Activated T-helper 1 cell treated with anti-CD3 and anti-CD28 coated beads, Interleukin-12 subunit alpha, Interleukin-12 subunit beta, Interleukin-2, Interleukin-4 antibody, amounts not matched to agents 30 ng/mL and 10 ng/mL and 1 ng/mL, durations not matched to agents 14 hours and 24 hours and 36 hours (primary cell): ENCODE measurements at places on chromosomes 7 and 10.
A peak's percentile ranks its signal among the peaks of the same experiment; 100 is the strongest.

GRCh38 chr10:68553138-68553537 is 7.0 kb upstream of the TET1 start:
- no peak for DNase-seq

- peak; percentile 47 for DNase-seq
Measured at GRCh38 chr10:43304687-43305333, 37.9 kb upstream of the RASGEF1A start.

DNA sequence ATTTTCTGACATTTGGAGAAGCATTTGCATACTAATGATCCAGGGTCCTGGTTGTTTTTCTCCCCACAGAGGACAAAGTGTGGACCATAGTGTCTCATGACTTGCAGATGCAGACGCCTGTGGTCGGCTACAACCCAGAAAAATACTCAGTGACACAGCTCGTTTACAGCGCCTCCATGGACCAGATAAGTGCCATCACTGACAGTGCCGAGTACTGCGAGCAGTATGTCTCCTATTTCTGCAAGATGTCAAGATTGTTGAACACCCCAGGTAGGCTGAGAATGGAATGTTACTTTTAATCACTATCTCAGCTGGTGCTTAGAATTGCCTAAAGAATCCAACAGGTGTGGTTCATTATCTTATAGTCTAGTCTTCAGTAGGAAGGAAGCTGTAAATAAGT is 951.5 kb upstream of the C7orf33 start:
- no peak for DNase-seq

DNA sequence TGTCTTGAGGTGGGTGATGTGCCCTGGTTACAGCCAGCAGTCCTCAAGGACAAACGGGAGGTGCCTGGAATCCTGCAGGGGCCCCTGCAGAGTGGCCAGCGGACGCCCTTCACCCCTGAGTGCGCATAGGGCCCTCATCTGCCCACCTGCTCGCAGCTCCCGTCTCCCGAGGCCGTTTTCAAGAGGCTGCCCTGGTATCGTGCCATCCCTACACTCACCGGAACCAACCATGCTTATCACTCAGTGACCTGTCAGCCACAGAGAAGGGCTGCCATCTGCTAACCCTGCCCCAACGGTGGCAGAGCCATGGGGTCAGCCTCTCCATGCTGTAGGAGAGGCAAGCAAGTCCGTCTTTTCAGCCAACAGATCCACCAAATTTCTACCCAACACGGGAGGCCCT is 122.0 kb downstream of the FAM53B start:
- no peak for DNase-seq

- no peak for DNase-seq
Measured at GRCh38 chr7:6248581-6248980, 23.8 kb downstream of the CYTH3 start.

- no peak for DNase-seq
Measured at GRCh38 chr10:84990713-84991112, 662.3 kb downstream of the CCSER2 start.

GRCh38 chr10:70054902-70055301 is 2.3 kb downstream of the MACROH2A2 start:
- no peak for DNase-seq

DNA sequence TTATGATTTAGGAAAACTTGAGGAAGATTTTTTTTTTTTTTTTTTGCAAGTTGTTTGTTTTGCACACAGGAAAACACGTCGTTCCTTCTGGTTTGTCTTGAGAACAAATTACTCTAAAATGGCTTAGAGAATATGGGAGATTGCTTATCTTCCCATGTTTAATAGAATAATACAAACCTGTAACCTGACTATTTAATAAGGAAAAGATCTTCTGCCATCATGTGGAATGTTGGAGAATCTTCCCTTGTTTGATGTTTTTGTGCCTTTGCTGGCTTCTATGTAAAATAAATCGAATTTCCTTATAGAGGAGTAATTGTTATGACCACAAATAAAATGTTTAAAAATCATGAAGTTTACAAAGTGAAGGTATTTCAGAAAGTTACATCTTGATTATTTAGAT is 818.8 kb downstream of the GATA3 start:
- DNase-seq = no peak

DNA sequence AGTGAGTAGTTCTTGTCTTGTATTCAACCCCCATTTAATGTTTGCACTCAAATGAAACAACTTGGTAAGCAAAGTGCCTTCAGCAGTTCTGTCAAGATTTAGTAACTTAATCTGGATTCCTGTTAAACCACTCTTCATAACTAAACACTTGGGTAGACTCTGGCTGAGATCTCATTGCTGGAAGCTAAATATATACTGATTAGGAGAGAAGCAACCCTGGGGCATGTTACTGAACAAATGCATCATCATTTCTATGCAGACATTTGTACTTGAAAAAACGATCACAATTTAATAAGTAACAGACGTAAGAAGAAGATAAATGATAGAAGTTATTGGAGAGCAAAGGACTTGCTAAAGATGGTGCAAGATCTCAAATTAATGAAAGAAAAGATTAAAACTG is 308.4 kb upstream of the POM121L12 start:
- no peak for DNase-seq

DNA sequence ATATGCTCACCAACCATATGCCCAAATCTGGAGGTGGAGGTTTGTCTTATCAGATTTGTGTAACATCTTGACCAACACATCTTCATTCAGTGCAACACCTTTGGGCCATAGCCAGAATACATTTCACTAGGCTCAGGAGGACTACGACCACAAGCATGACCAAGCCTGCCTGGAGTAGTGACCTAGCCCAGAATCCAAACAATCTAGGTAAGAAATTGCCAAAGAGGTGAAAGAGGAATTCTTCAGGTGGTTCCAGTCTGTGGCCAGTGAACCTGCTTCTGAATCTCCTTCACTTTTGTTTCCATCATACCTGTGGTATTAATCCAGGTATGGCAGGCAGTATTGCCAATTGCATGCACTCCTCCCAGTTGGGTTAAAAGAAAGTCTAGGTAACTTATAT is 112.8 kb upstream of the RAB18 start:
- DNase-seq = no peak

GRCh38 chr7:69619635-69620034 is 21.4 kb downstream of the AUTS2 start:
- DNase-seq = no peak

GRCh38 chr10:11742009-11742778 is at the start of gene ECHDC3:
Gene ECHDC3, plus strand, starts transcription at chr10:11742382. Its CDS starts 195 bp downstream, at chr10:11742577.
- no peak for DNase-seq

GRCh38 chr10:119120413-119120867 is 16.5 kb downstream of the DENND10 start:
- no peak for DNase-seq

DNA sequence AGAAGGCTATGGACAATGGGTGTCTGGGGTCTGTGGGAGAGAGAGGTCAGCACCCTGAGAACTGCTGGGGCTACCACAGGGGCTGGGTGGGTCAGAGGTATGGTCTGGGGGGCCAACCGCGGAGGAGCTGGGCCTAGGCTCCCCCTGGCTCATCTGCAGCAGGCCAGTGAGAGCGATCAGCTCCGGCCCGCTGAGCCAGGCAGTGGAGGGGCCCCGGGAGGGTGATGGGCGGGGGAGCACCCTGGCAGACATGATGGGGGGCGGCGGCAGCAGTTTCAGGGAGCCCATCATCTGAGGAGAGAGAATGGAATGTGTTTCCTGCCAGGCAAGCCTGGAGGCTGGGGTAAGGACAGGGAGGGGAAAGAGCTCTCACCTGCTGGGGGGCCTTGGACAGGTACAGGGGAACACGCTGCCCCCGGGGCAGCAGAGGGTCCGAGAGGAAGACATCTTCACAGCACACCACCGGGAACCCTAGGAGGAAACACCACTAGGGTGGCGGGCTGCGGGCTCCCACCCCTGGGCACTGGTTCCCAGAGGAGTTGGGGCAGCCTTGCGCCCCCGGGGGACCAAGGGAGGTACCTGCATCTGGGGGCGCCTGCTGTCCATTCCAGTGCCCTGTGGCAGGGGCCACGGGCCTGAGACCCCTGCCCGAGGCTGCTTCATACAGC is 1.3 kb downstream of the SAP25 start:
- no peak for DNase-seq

GRCh38 chr7:106430103-106430502 is 145.3 kb upstream of the NAMPT start:
- no peak for DNase-seq

DNA sequence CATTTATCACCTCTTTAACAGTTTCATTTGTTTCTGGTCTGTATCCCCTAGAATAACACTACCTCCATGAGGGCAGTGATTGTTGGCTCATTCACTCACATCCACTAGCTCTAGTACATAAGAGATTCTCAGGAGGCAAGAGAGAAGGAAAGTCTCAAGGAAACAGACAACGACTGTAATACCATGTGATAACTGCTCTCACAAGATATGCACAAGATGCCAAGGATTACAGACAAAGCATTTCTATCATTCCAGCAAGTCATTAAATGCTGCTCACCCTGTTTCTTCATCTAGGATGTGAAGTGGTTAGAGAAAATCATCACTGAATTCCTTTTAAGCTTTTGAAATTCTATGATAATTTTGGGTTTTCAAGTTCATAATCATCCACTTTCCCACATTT is 115.3 kb downstream of the HIBADH start:
- no peak for DNase-seq

GRCh38 chr7:143363016-143363937 is 764 bp upstream of the FAM131B start:
- no peak for DNase-seq

DNA sequence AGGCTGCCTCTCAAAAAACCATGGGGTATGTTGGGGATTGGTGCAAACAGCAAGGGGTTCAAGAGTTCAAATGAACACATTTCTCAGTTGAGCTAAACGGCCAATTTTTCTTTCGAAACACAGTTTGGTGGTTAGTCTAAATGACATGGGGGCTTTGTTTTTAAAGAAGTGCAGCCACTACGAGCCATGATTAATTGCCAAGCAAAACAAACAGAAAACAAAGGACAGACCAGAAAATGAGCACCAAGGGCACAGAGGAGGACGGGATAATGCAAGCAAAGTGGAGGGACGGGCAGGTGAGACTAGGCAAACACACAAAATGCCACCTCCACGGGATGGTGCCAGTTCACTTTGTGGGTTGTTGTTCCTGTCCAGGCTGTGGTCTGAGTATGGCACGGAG is 64.5 kb upstream of the PDLIM1 start:
- no peak for DNase-seq

DNA sequence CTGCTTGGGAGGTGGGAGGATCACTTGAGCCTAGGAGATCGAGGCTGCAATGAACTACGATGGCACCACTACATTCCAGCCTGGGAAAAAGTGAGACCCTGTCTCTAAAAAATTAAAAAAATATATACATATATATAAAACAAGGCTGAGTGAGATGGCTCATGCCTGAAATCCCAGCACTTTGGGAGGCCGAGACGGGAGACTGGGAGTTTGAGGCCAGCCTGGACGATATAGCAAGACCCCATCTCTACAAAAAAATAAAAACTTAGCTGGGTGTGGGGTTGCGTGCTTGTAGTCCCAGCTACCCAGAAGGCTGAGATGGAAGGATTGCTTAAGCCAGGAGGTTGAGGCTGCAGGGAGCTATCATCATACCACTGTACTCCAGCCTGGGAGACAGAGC is 87.6 kb downstream of the CARD11 start:
- DNase-seq = no peak

GRCh38 chr10:116311016-116311415 is 13.2 kb upstream of the CCDC172 start:
- DNase-seq = no peak

GRCh38 chr10:11560076-11560709 is 51.3 kb downstream of the USP6NL start:
- DNase-seq = no peak

DNA sequence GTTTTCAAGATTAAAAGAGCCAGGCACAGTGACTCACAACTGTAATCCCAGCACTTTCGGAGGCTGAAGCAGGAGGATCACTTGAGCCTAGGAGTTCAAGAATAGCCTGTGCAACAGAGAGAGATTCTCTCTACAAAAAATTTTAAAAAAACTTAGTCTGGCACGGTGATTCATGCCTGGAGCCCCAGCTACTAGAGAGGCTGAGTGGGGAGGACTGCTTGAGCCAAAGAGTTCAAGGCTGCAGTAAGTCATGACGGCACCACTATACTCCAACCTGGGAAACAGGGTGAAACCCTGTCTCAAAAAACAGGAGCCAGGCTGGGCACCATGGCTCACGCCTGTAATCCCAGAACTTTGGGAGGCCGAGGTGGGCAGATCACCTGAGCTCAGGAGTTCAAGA is 86.6 kb upstream of the KCTD7 start:
- no peak for DNase-seq

GRCh38 chr10:110221721-110222261 is 14.4 kb downstream of the MXI1 start:
- DNase-seq = peak; percentile 78

DNA sequence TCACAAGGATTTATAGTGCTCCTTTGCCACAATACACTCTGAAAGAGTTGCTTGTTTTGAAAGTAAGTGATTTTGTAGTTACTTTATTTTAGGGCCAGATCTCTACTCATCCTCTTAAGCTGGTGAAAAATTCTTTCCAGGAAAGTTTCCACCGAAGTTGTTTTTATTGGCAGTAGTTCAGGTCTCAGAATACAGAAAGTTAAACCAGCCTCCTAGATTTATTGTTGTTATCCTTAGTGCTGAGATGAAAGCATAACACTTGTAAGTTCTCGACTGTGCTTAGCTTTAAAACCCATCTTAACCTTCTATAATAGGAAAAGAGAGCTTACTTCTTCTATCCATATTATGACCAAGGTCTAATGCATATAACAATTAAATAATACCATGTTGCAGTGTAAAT is 5.5 kb downstream of the AP3M1 start:
- DNase-seq = no peak

- DNase-seq = no peak
Measured at GRCh38 chr10:98556061-98556460, 109.3 kb upstream of the HPS1 start.

DNA sequence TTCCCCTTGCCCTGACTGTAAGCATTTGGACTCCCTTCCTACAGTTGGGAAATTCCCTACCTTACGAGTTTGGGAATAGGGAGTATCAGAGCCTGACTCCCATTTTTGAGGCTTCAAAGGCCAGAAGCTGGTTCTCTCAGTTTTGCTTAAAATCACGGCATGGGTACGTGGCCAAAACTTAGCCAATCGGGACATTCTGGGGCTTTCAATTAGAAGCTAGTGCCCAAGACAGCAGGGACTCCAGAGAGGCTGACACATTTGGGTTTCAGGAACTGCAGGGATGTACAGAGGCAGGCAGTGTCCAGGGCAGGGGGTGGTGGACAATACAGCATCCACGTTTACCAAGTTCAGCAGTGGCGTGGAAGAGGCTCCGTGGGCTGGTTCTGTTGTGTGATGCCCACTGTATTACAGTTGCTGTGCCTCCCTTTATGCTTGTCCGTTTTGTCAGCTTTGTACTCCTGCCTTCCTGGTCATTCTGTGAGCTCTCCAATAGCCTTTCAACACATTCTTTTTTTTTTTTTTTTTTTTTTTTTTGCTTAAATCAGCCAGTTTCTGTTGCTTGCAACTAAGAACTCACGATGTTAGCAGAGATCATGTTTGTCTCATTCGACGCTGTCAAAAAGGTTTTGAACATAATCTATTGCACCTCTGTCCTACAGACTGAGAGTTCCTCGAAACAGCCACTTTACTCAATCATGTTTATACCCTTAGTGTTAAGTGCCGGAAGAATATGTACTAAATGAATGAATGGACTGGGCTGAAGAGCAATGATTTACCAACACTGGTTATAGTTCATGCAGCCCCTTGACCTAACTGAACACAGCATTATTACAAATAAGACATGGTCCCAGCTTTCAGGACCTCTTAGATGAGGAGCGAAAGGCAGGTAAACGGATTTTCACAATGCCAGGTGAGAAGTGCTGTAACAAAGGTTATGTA is 1.1 kb downstream of the GGCT start:
- DNase-seq = no peak

- DNase-seq = no peak
Measured at GRCh38 chr10:124436191-124436638, 13.6 kb downstream of the NKX1-2 start.
